ENCODE measurements at places on chromosomes 4 and X. TPM values are rescaled to one million over a fixed set of nuclear protein-coding genes. Genes with fewer than 3 reads are reported as not detected.

- DNase-seq: no peak
Observed at GRCh38 chr4:91171217-91171616, 1044.0 kb downstream of the CCSER1 start.

The ACE2 gene
- not detected for total RNA-seq

DNA sequence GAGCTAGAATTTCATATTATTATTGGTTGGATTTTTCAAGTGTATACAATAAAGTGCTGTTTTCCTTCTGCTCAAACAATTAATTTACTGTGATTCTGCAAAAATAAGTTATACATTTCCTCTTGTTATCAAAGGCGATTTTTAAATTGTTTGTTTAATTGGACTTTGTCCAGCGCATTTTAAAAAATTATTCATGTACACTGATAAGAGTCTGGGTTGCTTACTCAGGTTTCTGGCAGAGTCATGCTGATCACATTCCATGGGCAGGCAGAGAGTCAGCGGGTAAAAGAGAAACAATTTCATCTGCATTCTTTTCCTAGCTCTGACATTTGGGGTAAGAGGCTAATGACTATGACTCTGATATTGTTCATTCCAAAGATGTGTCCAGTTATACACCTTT is 8.9 kb downstream of the FAT4 start:
- DNase-seq: no peak

GRCh38 chr4:83864097-83864817 is 328.3 kb downstream of the GPAT3 start:
- no peak for DNase-seq

Measured in occipital lobe (tissue), 3 donors.